ENCODE measurements at places on chromosomes 6 and 20. TPM values are rescaled to one million over a fixed set of nuclear protein-coding genes. Genes with fewer than 3 reads are reported as not detected.
A peak's percentile ranks its signal among the peaks of the same experiment; 100 is the strongest.

The LRRC1 gene
- 5.3 TPM for total RNA-seq

GRCh38 chr6:26217714-26218075, 130.5 kb downstream of the HFE start:
- no peak for DNase-seq

The TNF gene
- total RNA-seq: not detected

GRCh38 chr6:127154509-127154908, 36.0 kb downstream of the RSPO3 start:
- DNase-seq: no peak

- no peak for DNase-seq
Measured at GRCh38 chr6:15355683-15356099, 109.8 kb downstream of the JARID2 start.

DNA sequence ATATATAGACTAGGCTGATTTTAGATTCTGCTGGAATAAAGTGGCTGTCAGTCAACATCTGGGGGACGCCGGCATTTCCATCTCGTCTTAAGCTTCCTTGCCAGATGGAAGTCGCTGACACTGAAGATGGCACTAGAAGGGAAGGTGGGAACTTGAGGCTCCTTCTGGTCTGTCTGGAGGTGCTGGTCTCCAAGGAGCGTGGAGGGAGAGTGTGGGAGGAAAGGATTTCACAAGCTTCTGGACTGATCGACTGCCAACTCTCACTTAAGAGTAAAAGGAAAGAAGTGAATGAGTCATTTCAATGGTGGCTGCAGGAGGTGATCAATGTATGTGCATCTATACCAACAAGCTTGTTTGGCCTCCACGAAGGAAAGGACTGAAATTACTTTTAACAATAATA, 40.4 kb downstream of the DUSP22 start:
- no peak for DNase-seq

The COL20A1 gene
- not detected for total RNA-seq

The KCNK16 gene
- total RNA-seq: not detected

GRCh38 chr6:71114986-71115385, 158.1 kb upstream of the B3GAT2 start:
- no peak for DNase-seq

- no peak for DNase-seq
Measured at GRCh38 chr6:127457456-127458064, 1.6 kb downstream of the KIAA0408 start.

The RIPOR2 gene
- total RNA-seq: 2.4 TPM

GRCh38 chr6:144467921-144468320, 182.8 kb downstream of the UTRN start:
- DNase-seq: no peak

DNA sequence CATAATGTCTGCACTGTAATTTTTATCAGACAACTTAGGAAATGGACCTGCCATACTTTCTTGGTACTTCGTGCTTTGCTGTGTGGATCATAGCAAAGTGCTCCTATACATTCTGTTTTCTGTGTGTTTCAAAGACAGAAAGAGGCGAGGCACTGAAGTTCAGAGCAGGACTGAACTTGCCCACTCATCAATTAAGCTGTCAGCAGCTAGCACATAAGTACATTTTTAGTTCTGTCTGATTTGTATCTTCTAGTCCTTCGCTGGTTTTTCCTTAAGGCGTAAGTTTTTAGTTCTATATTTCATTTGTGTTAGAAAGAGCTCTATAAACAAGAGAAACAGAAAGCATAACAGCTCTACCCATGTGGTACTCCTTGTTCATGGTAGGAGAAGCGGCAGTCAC, 42.1 kb downstream of the MAP3K4 start:
- no peak for DNase-seq

The CGA gene
- total RNA-seq: 0.52 TPM

DNA sequence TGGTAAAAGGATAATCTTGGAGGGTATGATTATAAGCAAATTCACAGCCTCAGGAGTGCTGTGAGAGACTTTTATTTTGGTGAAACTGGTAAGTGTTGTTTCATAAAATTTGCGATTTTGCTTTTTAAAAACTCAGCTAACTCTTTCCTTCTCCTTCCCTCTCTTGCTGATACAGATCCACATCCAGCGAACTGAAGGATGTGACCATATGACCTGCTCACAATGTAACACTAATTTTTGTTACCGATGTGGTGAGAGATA, 77.2 kb upstream of the TPD52L1 start:
- no peak for DNase-seq

- DNase-seq: peak; percentile 82
Measured at GRCh38 chr6:125746731-125747588, 2.5 kb upstream of the HEY2 start.

DNA sequence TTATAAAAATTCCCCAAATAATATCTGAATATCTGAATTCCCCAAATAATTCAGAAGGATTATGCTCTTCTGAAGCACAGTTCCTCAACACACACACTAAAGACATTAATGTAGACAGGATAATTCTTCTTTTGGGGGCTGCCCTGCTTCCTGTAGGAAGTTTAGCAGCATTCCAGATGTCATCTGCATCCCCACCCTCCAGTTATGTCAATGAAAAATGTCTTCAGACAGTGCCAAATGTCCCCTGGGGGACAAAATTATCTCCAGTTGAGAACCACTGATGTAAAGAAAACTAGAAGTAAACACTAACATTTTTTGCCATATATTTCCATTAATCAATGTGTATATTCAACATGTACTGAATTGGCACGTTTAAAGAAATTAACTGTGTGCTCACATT, 25.9 kb upstream of the NAA20 start:
- no peak for DNase-seq

DNA sequence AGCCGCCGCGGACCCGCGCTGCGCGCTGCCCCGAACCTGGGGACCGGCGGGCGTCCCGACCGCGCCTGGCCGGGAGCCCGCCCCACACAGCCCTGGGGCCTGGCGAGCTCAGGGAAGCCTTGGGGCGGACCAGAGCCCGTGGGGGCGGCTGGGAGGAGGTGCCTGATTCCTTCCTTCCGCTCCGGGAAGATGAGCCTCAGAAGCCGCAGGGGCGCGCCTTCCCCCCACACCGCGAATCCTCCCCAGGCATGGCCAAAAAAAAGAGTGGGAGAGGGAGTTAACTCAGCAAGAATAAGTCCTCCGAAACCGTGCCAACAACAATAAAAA, at the start of gene CBLN4:
CBLN4 (minus strand) TSS at position 131 of the 327 bp plus-strand sequence. CDS start 1,348 bp downstream, outside the sequence.
- no peak for DNase-seq

- no peak for DNase-seq
Measured at GRCh38 chr20:63394069-63394919, 33.1 kb upstream of the CHRNA4 start.

- no peak for DNase-seq
Measured at GRCh38 chr20:49666911-49667310, 46.8 kb downstream of the B4GALT5 start.

The PLA2G7 gene
- 0.63 TPM for total RNA-seq

GRCh38 chr6:137911675-137912191, 44.7 kb downstream of the TNFAIP3 start:
- no peak for DNase-seq

DNA sequence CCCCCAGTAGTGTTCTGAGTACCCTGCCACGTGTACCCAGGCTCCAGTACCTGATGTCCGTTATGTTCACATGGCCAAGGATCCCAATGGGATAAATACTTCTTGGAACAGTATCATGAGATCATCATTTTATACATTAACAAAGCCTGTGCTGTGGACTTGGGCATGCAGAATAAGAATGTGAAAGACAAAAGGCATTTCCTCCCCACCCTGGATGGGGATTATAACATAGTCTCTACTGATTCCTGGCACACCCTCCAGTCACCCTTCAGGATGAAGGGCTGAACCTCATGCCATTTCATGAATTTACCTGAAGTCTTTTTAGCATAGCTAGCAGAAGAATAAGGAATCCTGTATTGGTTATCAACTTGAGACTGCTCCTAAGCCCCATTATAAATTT, 2.8 kb downstream of the TNFRSF21 start:
- no peak for DNase-seq

DNA sequence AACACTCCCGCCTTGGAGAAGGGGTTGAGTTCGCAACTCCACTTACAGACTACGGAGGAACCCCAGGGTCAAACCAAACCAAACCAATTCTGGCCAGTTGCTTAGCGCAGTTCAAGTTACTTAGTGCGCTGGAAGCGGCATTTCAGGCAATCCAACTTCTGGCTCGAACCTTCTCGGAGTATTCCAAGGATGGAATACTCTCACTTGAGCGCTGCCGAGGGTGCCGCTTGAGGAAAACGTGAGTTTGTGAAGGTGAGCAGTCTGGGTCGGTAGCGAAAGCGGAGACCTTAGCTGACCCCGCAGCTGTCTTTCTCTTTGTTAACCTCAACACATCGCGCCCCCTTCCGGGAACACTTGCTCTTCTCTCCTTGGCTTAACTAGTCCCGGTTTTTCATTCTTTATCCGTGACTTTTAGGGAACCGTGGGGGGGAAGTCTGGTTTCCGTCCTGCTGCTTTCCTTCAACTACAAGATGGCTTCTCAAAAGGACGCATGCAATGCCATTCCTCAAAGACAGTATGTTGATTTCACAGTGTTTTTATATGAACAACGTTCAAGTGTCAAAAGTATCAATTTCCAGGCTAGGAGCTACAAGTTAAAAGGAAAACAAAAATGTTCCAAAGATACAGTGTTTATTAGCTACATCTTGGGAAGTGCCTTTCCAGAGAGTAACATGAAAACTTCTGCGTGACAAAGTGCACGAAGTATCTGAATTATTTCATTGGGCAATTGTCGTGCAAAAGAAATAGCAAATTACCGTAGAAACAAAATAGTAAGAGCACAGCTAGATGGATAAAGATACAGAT, 741 bp upstream of the PNISR start:
- peak; percentile 86 for DNase-seq

The HLA-DRB5 gene
- 1.7 TPM for total RNA-seq

DNA sequence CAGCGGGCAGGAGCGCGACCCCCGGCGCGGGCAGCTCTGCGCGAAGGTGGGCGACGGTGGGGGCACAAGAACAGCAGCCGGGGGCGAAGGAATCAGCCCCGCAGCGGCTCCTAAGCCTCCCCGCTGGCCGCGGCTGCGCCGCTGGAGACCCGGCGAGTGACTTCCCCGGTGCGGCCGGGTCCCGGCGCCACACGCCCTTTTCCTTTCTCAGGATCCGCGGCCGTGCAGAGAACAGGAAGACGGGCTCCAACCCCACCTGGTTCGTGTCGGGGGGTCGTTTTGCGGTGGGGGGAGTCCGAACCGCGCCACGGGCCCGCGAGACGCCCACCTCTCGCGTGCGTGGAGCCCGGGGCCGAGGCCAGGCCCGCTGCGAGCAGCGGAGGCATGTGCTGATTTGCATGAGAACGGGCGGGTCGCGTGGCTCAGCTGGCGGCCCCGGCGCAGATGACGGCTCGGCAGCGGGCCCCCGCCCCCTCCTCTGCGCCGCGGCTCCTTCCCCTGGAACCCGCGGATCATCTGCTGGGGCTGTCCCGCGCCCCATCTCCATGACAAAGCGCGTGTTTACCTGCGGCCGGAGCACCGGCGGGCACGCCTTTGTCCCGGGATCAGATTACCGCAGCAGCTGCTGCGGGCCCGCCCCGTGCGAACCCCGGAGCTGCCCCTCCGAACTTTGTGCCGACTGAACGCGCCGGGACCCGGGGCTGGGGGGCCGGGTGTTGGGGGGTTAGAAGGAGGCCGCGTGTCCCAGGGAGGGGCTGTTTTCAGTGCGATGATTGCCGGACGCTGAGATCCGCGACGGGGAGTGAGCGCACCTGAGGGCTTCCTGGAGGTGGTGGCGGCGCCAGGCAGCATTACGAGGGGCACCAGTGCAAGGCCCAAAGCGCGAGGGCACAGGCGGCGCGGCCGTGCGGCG, 4.9 kb upstream of the DLL1 start:
- no peak for DNase-seq

DNA sequence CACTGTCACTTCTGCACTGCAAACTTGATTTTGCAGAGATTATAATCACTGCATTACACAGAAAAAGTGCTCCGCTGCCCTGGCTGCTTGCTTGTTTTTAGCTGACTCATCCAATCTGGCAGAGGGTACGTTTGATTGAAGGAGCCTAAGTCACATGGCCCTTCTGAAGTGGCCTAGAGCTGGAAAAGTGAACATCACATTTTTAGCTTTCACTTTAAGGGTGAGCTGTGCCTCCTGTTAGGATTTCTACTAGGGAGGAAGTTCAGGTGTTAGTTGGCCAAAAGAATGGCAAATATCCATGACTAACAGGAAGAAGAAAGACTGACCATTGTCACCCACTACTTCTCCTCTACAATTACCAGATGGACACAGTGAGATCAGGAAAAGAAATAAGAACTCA, 889.1 kb upstream of the MAP3K7 start:
- no peak for DNase-seq

- DNase-seq: no peak
Measured at GRCh38 chr6:142881761-142882160, 63.2 kb downstream of the HIVEP2 start.

GRCh38 chr6:403659-404655, 12.4 kb downstream of the IRF4 start:
- no peak for DNase-seq

GRCh38 chr6:33411632-33412005, 805 bp downstream of the PHF1 start:
- DNase-seq: no peak

DNA sequence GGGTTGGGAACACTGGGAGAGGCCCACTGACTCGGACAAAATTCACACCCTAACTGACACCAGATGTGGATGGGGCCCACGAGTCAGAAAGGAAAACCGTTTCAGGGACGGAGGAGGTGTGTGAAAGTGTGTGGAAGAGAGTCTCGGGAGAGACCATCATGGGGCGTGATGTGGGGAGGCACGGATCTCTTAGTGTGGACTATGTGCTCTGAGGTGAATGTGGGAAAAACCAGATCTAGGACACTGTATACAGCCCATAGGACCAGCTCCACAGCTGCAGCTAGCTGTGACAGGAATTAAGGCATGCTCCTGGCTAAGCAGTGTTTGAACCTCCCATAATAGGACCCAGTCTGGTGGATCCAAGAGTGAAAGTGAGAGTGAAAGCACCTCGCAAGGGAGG, 691.3 kb downstream of the PHF3 start:
- no peak for DNase-seq

- no peak for DNase-seq
Measured at GRCh38 chr6:16196984-16197546, 41.3 kb upstream of the GMPR start.

GRCh38 chr6:102641426-102641825, 1247.9 kb downstream of the GRIK2 start:
- no peak for DNase-seq

DNA sequence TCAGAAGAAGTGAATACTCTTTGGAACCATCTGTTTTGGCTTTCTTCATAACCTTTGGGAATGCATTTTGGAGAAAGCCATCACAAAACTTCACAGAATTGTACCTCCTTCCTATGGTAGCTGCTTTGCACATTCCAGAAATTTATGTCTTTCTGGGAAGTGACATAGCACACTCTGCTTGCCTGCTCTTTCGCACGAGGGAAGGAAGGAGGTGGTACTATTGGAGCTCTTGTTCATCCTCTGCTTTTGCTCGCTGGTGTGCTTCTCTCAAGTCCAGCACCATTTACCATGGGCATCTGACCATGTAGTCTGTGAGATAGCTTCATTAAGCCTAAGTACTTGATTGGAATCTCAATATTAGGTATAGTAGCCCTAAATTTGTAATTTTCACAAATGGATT, 473.3 kb upstream of the SLC35B3 start:
- no peak for DNase-seq

- no peak for DNase-seq
Measured at GRCh38 chr6:126890055-126890454, 228.4 kb upstream of the RSPO3 start.

The KCNQ2 gene
- total RNA-seq: not detected

The THBS2 gene
- total RNA-seq: 16.2 TPM

- DNase-seq: no peak
Measured at GRCh38 chr20:33601861-33602260, 60.3 kb upstream of the C20orf144 start.

The FGD2 gene
- total RNA-seq: 4.9 TPM

The MACROD2 gene
- 10.4 TPM for total RNA-seq

- DNase-seq: no peak
Measured at GRCh38 chr6:114101255-114101654, 130.3 kb upstream of the HDAC2 start.
